ENCODE measurements at places on chromosomes 5 and 9.

DNA sequence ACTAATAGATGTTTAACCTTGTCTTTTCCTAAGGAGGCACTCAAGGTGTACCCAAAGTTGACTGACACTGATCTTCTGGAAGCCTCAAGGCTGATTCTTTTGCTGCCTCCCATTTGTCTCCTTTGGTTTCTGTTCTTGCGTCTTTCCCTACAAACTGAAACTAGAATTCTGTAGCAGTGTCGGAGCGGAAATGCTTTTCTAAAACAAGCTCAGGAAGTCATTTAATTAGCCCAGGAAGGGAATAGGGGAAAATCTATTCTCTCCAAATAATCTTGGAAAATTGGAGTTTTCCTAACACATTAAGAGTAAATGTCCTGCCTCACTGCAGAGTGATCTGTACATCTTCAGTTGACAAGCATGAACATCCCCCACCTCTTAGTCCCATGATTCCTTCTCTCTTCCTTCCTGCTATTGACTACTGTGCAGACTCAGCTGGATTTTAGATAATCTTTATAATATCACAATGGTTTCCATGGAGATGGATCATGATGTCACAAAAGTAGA, 182.7 kb downstream of the NR3C1 start:
- DNase-seq = no peak

GRCh38 chr9:70110194-70111041, 66.8 kb downstream of the MAMDC2 start:
- DNase-seq = no peak

GRCh38 chr5:146716636-146717035, 161.9 kb downstream of the PPP2R2B start:
- DNase-seq = no peak

- DNase-seq = no peak
Observed at GRCh38 chr5:27875148-27875547, 836.8 kb upstream of the CDH9 start.

DNA sequence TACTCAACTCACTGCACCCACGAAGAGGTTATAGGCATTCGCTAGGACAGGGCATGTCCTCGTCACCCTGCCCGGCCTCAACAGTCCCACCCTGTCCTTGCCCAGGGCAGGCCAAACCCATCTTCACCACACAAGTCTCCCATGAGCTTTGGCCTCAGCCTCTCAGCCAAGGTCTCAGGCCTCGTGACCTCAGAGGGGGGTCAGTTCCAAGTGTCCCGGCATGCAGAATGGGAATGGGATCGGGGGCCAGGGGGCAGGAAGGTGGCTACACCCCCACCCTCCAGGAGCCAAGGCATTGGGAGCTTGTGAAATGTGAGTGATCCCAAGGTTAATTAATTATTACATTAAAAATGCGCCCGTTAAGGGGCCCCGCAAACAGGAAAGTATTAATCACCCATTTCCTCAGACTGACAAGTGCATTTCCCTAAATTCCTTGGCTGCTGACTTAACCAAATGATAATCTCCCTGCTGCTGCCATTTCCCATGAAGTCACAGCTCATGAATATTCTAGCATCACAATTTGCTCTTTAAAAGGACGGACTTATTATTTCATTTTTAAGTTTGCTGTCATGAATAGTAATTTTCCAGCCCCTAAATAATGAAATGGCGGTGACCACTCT, 8.0 kb upstream of the UBAC1 start:
- DNase-seq = no peak

- no peak for DNase-seq
Observed at GRCh38 chr5:35228310-35228709, 2.0 kb downstream of the PRLR start.

DNA sequence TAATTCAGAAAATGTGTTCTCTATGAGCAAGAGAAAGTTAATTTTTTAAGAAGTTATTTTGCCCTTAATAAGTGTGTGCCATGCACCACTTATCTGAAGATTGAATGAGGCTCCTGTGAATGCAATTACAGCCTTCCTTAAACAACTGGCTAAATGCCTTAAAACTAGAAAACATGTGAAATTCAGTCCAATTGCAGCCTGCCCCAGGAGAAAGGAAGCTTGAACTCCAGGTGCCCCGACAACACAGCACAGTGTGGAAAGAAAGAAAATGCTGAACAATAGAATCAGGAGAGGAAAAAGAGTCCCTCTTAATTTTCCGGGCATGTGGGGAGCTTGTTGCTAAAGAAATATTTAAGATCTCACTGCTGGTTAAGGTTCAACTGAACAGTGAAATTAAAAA, 8.8 kb downstream of the LHFPL2 start:
- DNase-seq = no peak

- peak; percentile 79 for DNase-seq
Observed at GRCh38 chr5:54217826-54218503, 92.4 kb downstream of the ARL15 start.

DNA sequence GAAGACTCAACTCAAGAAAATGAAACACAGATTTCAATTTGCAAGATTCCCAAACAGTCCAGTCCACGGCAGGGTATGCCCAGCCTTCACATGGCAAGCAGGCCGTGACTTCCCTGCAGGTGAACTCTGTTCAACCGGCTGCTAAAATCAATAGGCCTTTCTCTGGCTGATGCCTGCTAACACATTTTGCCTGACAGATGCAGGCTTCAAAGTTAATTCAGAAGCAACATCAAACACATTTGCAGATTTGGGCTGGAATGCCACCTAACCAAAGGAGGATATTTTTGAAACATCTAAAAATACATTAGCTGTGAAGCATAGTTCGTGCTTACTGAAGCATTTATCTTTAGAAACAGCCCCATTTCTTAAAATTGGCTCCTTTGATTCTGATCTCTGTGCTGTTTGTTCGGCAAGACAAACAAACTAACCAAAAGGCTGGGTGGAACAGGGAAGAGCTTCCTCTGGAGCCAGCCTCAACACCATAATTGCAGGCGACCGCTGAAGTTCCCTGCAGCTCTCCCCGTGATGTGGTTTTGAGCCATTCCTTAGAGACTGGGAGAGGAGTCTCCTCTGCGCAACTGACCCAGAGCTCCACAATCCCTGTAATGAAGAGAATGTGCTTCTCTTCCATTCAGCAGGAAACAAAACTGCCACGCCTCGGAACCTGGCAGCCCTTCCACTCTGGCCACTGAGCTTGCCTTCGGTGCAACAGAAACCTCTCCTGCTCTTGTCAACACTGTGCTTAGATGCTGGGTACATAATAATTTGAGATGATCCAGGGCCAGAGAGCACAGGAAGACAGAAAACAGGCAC, 126.5 kb downstream of the MYO10 start:
- no peak for DNase-seq

DNA sequence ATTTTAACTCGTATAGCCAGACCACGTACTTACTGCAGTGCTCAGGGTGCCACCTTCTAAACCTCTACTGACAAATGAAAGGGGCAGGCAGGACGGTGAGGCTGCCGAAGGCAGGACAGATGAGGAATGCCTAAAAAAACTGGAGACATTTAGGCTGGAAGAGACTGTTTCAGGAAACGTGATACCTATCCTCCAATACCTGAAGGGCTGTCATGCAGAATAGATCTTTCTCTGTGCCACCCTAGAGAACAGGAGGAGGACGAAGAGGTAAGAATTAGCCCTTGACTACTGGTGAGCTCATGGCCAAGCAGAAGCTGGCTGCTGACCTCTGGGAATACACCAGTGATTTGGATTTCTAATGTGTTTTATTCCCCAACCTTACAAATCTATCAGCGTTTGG, 139.4 kb downstream of the EFNA5 start:
- DNase-seq = no peak

DNA sequence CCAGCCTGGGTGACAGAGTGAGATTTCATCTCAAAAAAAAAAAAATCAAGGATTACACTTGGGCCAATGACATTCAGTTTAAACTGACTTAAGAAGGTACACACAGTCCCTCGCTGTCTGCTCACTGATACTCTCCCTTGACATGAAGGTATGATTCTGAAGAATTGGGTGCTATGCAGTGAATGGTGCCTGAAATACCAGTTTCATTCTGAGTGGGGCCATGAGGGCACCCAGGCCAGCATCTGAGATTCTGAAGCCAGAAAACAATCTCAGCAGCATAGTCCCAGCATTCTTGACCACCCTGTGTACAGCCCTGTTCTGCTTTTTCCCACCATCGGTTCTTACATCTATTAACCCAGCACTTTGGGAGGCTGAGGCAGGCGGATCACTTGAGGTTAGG, 7.8 kb upstream of the ZNF354B start:
- DNase-seq = no peak

GRCh38 chr9:131800366-131800765, 60.5 kb upstream of the RAPGEF1 start:
- no peak for DNase-seq

DNA sequence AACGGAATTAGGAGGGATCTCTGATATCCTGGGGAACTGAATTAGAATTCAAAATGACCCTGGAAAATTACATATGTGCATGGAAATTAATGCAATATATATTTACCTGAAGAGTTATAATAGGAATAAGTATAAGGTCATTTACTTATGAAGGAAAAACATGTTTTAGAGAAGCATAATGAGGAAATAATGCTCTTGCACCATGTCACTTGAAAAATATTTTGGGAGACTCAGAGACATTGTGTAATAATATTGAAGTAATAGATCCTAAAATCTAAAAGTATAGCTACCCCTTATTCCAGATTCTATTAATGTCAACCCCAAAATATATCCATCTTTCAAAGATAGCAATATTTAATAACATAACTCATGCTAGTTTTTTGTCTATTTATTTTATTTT, 28.4 kb downstream of the SPZ1 start:
- DNase-seq = no peak

DNA sequence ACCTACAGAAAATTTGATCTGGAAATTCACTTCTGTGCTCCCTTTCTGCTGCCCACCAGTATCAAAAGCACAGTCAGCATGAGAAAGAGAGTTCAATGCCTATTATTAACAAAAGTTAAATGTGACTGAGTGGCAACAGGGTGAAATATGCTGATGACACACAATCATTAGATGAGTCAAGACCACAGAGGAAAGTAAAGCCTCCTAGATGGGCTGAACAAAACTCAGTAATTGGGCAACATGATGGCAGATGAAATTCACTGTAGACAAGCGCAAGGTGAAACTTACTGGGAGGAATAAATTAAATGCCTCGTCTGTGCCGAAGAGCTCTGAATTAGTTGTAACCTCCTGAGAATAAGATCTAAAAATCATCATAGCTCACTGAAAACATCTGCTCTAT, 752.8 kb downstream of the IRX1 start:
- no peak for DNase-seq
